ENCODE measurements at places on chromosomes 2 and 18. TPM values are rescaled to one million over a fixed set of nuclear protein-coding genes. Genes with fewer than 3 reads are reported as not detected.

TEKT4 gene
- total RNA-seq = not detected

ASIC4 gene
- total RNA-seq = 2.1 TPM

CAPN10 gene
- total RNA-seq = 40.7 TPM

HRH4 gene
- total RNA-seq = not detected

C2orf15 gene
- 1.9 TPM for total RNA-seq

GLI2 gene
- 3.4 TPM for total RNA-seq

POTEF gene
- total RNA-seq = 3.5 TPM

SCYGR4 gene
- not detected for total RNA-seq

ZNF396 gene
- 1.3 TPM for total RNA-seq

SPATA3 gene
- not detected for total RNA-seq

MEP1B gene
- total RNA-seq = not detected

ALK gene
- not detected for total RNA-seq

CKAP2L gene
- total RNA-seq = 27.5 TPM

EGR4 gene
- total RNA-seq = 0.37 TPM

CCDC150 gene
- 29.2 TPM for total RNA-seq

CD207 gene
- not detected for total RNA-seq

ACVR1C gene
- 1.2 TPM for total RNA-seq

MFSD2B gene
- 0.39 TPM for total RNA-seq

HYCC2 gene
- total RNA-seq = 9.9 TPM

ADCYAP1 gene
- total RNA-seq = not detected

NAT8 gene
- not detected for total RNA-seq

ABCA12 gene
- 1.3 TPM for total RNA-seq
